Right lobe of liver (tissue), 6 donors: ENCODE measurements at places on chromosomes 5 and 9.

- no peaks in the 10 kb centered on the region for H3K36me3 ChIP-seq
- H3K27me3 ChIP-seq = no peaks in the 10 kb centered on the region
- DNase-seq = no peak
- H3K4me1 ChIP-seq = no peaks in the 10 kb centered on the region
- H3K4me3 ChIP-seq = no peak overlapping the region
Observed at GRCh38 chr5:40490464-40491111, 189.1 kb upstream of the PTGER4 start.

- no peaks in the 10 kb centered on the region for H3K4me1 ChIP-seq
- DNase-seq = no peak
- H3K27me3 ChIP-seq = no peaks in the 10 kb centered on the region
- H3K4me3 ChIP-seq = no peak overlapping the region
- no peaks in the 10 kb centered on the region for H3K36me3 ChIP-seq
Observed at GRCh38 chr9:91312717-91313325, 48.9 kb downstream of the AUH start.

DNA sequence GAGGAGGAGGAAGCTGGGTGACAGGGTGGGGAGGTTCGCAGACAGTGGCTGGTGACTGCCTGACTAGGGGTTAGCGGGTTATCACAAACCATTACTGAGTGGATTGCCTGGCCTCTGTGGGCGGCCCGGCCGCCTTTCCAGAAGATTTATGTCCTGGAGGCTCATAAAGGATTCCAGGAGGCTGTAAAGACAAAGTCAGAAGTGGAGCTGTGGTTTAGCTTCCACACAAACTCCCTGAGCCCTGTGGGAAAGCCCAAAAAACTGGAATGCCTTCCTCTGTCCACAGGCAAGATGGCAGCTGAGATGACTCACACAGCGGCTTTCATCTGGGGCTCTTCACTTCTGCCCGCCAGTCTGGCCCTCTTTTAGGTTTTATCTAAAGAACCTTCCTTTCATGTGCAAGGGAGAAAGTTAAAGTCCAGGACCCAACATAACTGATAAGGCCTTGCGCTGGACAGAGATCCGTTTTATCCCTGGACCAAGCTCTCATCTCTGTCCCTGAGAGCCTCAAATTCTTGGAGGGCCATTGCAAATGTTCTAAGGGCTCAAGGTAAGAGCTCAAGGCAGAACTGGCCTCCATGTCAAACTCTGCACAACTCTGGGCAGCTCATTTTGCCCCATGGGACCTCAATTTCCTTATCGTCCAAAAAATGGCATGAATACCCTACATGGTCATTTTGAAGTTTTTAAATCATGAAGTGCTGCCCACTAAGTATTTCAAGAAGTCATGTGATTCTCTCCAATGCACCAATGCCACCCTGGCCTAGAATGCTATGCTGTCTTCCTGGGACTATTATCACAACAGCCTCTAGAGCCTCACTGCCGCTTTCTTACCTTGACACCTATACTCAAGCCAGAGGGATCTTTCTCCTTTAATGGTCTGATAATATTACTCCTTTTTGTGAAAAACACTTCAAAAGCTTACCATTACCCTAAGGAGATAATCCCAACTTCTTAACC lies 249.4 kb upstream of the TRIM32 start:
- H3K27ac ChIP-seq = no peak overlapping the region
- no peaks in the 10 kb centered on the region for H3K27me3 ChIP-seq
- H3K36me3 ChIP-seq = no peaks in the 10 kb centered on the region
- no peaks in the 10 kb centered on the region for H3K4me1 ChIP-seq

DNA sequence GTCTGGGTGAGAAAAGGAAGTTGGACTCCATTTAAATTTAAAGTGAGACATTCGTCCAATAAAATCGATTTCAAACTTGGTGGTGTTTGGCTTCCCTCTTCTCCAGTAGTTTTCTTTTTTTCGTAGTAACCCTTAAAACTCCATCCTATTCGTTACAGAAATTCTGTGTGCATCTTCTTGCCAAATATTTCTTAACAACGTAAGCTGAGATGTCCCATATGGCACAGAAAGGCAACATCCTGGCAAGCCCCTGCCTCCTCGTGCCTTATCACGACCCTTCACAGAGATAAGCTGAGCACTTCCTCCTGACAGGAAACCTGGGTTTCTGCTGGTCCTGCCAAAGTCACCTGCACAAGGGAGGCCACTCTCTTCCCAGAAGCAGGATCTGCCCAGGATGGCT lies 11.8 kb upstream of the ADAMTS2 start:
- H3K4me1 ChIP-seq = no peaks in the 10 kb centered on the region
- H3K4me3 ChIP-seq = no peak overlapping the region
- no peaks in the 10 kb centered on the region for H3K36me3 ChIP-seq
- no peak overlapping the region for H3K27ac ChIP-seq
- H3K27me3 ChIP-seq = no peaks in the 10 kb centered on the region

GRCh38 chr9:89933578-89933977 lies 328.8 kb downstream of the GADD45G start:
- no peak overlapping the region for H3K27ac ChIP-seq
- no peak for DNase-seq
- H3K4me3 ChIP-seq = no peak overlapping the region
- H3K4me1 ChIP-seq = peaks cover 10% of the 10 kb centered on the region
- H3K27me3 ChIP-seq = no peaks in the 10 kb centered on the region

- H3K36me3 ChIP-seq = no peaks in the 10 kb centered on the region
- H3K27ac ChIP-seq = no peak overlapping the region
- peaks cover 3% of the 10 kb centered on the region for H3K4me1 ChIP-seq
- H3K4me3 ChIP-seq = no peak overlapping the region
- DNase-seq = no peak
Observed at GRCh38 chr5:132372127-132372526, 2.6 kb downstream of the SLC22A5 start.

DNA sequence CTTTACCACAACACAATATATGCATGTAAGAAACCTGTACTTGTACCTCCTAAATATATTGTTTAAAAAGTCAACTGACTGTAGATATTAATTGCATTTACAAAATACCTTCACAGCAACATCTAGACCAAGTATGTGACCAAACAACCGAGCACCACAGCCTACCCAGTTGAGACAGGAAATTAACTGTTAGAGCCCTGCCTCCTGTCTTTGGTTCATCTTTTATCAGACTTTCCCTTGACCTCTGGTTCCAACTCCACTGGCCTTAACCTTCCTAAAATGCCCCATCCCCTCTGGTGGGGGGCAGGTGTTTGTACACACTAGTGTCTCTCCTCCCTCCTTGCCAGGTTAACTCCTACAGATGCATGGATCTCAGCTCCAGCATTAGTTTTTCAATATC lies 155.0 kb upstream of the PANK3 start:
- H3K27me3 ChIP-seq = no peaks in the 10 kb centered on the region
- DNase-seq = no peak
- no peaks in the 10 kb centered on the region for H3K36me3 ChIP-seq
- H3K4me3 ChIP-seq = no peak overlapping the region
- H3K4me1 ChIP-seq = no peaks in the 10 kb centered on the region

- no peaks in the 10 kb centered on the region for H3K36me3 ChIP-seq
- DNase-seq = no peak
- no peak overlapping the region for H3K4me3 ChIP-seq
- H3K27me3 ChIP-seq = no peaks in the 10 kb centered on the region
- H3K4me1 ChIP-seq = no peaks in the 10 kb centered on the region
Observed at GRCh38 chr5:168366116-168366515, 74.7 kb downstream of the WWC1 start.

DNA sequence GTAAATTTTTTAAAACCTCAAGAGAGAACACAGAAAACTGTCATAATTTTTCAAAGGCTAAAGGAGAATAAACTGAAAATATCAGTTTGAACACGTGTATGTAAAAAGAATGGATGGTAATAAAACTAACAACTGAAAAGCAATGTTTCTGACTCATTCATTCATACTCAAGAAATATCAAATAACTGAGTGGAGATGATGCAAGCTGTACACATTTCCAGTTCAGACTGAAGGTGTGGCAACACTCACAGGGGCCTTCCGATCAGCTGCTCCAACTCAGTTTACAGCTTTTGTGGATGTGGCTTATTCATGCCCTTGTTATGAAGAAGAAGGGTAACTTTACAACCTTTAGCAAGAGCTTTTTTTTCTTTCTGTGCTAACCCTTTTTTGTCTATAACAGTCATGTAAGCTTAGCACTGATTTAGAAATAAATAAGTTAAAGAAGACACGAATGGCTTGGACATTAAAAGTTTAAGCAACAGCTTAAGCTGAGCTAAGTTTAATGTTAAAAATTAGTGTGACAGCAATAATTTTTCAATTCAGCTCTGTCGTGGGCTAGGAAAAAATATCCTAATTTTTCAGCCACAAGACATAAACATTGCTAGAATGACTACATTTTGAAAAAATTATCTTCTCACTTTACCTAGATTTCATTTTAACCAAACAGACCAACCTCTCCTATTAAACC lies 453.5 kb downstream of the RAB3C start:
- no peak for DNase-seq
- H3K4me1 ChIP-seq = no peaks in the 10 kb centered on the region
- no peak overlapping the region for H3K4me3 ChIP-seq
- no peak overlapping the region for H3K27ac ChIP-seq
- H3K36me3 ChIP-seq = no peaks in the 10 kb centered on the region

DNA sequence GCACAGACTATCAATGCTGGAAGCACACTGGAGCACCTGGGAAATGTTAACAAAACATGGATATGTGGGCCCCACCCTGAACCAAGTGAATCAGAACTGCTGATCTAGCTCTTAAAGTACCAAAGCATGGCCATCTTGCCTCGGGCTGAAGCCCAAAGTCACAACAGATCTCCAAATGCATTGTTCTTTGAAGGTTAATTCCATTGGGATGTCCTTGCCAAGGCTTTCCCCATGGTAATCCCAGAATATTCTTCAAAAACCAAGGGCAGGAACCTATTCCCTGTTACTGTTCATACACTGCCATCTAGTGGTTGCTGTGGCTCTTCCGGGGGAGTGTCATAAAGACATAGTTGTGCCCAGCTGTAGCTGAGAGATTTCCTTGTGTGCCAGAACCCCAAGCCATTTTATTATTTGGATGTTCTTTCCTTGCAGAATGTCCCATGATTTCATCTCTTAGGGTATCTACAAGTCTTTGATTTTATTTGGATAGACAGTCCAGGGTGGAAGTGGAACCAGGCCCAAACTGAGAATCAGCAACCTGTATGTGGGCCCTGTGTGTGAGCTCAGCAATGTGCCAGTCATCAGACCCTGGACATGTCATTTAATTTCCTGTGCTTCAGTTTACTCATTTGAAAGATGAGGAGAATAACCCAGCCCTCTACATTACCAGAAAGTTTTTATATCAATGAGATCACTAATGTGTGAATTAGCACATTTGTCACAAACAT lies 290.0 kb downstream of the ACTL7B start:
- H3K27ac ChIP-seq = no peak overlapping the region
- H3K27me3 ChIP-seq = no peaks in the 10 kb centered on the region
- DNase-seq = peak; percentile 53
- no peaks in the 10 kb centered on the region for H3K4me1 ChIP-seq
- H3K36me3 ChIP-seq = no peaks in the 10 kb centered on the region

DNA sequence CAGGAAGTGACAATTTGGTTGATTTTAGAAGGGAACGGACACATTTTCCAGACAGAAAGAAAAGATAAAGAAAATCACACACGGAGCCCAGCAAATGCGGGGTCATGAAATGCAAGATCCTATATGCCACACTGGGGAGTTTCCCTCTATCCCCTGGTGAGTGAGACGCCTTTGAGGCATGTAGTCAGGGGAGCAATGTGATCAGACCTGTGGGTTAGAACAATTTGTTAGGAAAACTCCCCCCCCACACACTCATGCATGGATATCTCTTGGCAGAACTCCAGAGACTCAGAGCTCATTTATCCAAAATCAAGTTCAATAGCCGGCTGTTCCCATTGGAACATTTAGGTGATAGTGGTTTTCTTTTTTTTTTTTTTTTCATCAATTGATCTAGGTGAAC lies 71.7 kb upstream of the TRIO start:
- H3K27me3 ChIP-seq = no peaks in the 10 kb centered on the region
- H3K27ac ChIP-seq = no peak overlapping the region
- H3K4me3 ChIP-seq = no peak overlapping the region

GRCh38 chr5:143800715-143801114 lies 11.2 kb upstream of the HMHB1 start:
- no peaks in the 10 kb centered on the region for H3K36me3 ChIP-seq
- no peaks in the 10 kb centered on the region for H3K4me1 ChIP-seq
- no peak overlapping the region for H3K27ac ChIP-seq
- H3K27me3 ChIP-seq = no peaks in the 10 kb centered on the region
- no peak for DNase-seq
- no peak overlapping the region for H3K4me3 ChIP-seq

DNA sequence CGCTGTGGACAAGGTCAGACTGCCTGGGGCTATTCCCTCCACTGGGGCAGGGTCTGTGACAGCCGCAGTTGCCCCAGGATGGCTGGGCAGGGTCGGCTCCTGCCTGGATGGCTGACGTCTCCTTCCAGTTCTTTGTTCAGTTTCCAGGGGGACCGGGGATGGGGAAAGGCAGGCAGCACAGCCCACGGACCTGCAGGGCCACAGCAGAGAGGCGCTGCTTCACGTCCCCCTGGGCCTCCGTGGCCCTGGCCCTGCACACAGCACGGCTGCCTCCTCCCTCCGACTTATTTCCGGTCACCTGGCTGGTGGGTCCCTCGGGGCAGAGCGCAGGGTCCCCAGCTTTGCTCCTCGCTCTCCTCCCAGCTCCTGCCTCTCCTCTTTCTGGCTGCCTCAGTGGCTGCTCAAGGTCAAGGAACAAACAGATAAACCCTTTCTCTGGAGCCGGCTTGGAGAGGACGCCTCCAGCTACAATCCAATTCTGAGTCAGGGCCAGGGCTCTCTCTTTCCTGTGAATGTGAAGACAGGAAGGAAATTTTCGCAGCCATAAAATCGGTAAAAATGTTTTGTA lies 169.7 kb downstream of the C9orf50 start:
- H3K27ac ChIP-seq = peak overlapping the region; percentile 73
- H3K4me3 ChIP-seq = no peak overlapping the region
- no peak for DNase-seq
- H3K27me3 ChIP-seq = no peaks in the 10 kb centered on the region
- no peaks in the 10 kb centered on the region for H3K4me1 ChIP-seq
- no peaks in the 10 kb centered on the region for H3K36me3 ChIP-seq

GRCh38 chr9:121887553-121888437 lies 205.3 kb downstream of the TTLL11 start:
- no peaks in the 10 kb centered on the region for H3K27me3 ChIP-seq
- no peak overlapping the region for H3K4me3 ChIP-seq
- no peak for DNase-seq

DNA sequence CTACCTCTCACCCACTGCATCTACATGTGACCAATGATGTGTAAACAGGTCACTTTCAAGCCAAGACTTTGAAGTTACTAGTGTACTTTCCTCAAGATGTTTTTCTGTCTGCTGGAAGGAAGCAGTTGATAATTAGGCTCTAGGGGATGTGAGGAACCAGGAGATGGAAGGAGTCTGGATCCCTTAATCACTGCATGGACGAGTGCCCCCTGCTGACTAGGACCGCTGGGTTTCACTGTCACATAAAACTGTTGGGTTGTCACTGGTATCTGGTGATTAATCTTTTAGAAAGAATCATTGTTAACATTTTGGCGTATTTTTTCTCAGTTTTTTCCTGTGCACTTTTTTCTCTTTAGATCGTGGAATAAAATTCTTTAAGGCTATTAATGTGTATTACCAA lies 79.5 kb downstream of the SREK1 start:
- H3K27ac ChIP-seq = no peak overlapping the region
- no peak for DNase-seq
- no peak overlapping the region for H3K4me3 ChIP-seq

- H3K27me3 ChIP-seq = no peaks in the 10 kb centered on the region
- H3K27ac ChIP-seq = no peak overlapping the region
Observed at GRCh38 chr9:133823189-133824105, 85.3 kb upstream of the SARDH start.
